Activated CD4-positive, alpha-beta T cell treated with anti-CD3 and anti-CD28 coated beads, Interleukin-2, amount 50 U/mL, for 24 hours (primary cell): ENCODE measurements at places on chromosomes 11 and 22.

DNA sequence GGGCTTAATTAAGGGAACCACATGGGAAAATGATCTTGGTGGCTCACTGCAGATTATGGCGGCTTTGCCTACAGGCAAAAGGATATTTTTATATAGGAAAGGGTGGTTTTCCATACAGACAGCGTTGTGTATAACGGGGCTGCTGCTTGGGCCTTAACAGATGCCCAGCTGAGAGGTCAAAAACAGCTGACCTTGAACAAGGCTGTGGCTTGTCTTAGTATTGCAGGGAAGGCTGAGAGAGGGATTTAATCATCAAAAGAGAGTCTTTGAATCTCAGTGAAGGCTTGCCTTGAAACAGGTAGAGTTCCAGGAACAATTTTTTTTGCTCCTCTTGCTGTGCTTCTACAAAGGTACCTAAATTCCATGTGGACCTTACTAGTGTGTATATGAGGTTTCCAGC, 301.6 kb upstream of the C11orf87 start:
- no peak for DNase-seq

GRCh38 chr11:78419327-78419726, 1.7 kb upstream of the GAB2 start:
- DNase-seq, result no peak

- DNase-seq, result peak; percentile 16
These were observed 12.6 kb upstream of the APLNR start for GRCh38 chr11:57249384-57250319.

DNA sequence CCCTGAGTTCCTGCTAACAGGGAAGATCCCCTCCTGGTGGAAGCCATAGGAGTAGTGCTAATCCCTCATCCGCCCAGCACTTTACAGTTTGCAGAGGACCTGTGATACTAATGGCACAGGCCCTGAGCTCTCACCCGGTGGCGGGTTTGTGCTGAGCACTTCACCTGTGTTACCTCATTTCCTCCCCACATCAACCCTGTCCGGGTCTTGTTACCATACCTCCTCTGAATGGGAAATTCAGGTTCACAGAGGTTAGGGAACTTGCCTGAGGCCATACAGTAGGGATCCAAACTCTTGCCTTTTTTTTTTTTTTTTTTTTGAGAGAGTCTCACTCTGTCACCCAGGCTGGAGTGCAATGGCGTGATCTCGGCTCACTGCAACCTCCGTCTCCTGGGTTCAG, 25.2 kb downstream of the CAPN1 start:
- no peak for DNase-seq

DNA sequence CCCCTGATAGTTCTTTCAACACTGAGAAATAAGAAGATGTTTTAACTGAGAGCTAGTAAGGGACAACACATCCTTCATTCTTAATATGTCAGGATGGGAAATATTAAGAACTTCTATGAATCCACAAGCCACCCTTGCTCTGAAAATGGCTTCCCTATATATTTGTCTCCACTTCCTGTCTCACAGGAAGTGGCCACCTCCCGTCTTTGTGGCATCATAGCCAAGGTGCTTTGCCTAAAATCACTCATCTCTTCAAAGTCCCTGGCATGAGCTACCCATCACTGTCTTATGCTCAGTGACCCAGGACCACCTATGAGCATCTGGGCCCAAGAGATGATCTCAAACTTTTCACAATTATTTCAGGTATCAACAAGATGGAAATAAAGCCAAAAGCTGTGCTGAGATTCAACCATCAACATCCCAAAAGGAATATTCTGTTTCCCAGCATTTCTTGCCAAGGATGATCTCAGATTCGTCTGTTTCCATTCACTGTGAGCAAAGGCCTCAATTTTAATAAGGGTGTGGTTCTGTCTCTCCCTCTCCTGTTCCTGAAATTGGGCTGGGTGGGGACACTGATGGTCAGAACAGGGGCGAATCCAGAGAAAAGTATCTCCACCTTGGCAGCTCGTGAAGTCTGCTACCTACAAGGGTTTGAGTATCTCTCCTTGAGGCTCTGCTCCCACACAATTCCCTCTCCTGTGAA, 493.9 kb downstream of the MN1 start:
- DNase-seq, result no peak

GRCh38 chr11:2818503-2818902, 67.1 kb downstream of the CDKN1C start:
- no peak for DNase-seq

GRCh38 chr11:3128356-3129180, 36.5 kb downstream of the OSBPL5 start:
- no peak for DNase-seq

DNA sequence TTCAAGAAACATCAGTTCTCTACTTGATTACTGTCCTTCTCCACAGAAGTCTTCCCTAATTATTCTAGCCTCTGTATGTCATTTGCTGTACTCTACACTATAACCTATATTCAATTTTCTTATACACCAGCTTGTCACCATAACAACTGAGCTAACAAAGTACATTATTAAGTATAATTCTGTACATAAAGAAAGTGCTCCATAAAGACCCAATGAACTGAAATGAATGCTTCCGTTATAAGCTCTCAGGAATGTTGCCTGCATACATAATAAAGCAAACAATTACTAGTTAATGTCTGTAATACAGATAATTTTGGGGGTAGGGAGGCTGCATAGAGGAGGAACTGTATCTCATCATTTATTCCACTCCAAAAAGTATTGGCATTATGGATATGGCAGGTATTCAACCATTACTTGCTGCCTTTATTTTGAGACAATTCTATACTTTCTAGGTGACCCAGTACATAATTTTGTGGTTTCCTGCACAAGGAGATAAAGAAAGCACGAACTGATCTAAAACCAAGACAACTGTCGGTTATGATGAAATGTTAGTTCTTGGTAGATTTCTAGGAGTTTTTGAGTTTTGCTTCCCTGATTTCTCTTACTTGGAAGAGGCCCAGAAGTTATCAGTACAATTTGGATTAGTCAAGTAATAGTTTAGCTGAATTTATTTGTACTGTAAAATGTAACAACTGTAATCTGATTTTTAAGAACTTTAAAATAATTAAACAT, 202.5 kb downstream of the SBF2 start:
- DNase-seq, result no peak

DNA sequence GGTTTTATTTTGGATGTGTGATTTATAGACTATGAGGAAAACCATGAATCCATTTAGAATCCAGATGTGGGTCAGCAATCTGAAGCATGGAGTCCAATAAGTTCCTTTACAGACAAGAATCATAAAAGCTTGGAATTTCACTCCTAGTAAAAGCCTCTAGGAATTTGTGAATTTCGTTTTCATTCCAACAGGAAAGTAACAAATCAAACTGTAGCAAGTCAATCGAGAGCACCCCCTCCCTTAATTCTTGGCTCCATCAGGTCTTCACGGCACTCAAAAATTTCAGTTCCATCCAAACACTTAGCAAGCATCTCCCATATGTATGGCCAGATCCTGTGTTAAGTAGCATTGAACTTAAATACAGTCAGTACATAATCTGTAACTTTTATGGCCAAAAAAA, 143.6 kb upstream of the POU2AF2 start:
- DNase-seq, result no peak

DNA sequence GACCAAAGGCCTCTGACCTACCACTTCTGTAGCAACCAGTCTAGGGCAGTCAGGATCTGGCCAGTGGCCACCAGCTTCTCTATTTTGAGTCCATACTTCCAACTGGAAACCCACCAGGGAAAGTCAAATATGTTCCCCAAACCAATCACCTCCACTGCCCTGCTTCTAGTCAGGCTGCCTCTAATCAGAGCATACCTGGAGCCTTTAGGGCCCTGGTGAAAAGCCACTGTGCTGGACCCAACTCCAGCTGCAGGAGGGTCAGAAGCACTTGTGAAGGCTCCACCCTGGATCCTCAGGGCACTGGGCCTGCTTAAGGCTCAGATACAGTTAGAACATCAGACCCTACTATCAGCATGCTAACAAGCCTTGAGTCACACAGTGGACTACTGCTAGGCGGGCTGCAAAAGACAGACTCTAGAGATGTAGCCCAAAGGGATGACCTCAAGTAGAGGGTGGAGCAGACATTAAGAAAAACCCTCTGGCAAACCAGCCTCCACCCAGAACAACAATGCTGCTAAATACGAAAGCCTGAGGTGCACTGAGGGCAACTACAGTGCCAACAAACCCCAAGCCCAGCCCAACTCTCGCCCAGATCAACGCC, 69.2 kb downstream of the DGCR2 start:
- no peak for DNase-seq

DNA sequence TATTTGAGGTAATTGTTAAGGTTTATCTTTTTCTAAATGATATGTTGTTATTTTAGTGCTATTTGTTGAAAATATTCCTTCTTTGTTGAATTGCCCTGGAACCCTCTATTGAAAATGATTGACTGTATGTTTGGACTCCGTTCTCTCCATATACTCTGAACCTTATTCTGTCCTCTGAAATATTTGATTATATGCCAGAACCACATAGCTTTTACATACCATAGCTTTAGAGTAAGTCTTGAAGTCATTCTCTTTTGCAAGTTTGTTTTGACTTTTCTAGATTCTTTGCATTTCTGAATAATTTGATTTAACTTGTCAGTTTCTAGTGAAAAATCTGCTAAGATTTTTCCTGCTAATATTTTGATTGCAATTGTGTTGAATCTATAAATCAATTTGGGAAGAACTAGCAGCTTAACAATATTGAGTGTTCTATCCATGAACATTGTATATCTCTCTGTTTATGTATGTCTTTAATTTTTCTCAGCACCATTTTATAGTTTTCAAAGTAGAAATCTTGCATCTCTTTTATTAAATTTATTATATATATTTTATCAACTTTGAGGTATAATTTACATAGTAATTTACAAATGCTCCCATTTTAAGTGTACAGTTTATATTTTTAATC, 51.7 kb upstream of the PITPNB start:
- no peak for DNase-seq

- DNase-seq, result no peak
These were observed 57.5 kb upstream of the ANO1 start for GRCh38 chr11:70020336-70021214.

- no peak for DNase-seq
These were observed 9.1 kb downstream of the PPP6R3 start for GRCh38 chr11:68469642-68470041.

GRCh38 chr11:60734279-60734678, 9.8 kb downstream of the MS4A18 start:
- no peak for DNase-seq

DNA sequence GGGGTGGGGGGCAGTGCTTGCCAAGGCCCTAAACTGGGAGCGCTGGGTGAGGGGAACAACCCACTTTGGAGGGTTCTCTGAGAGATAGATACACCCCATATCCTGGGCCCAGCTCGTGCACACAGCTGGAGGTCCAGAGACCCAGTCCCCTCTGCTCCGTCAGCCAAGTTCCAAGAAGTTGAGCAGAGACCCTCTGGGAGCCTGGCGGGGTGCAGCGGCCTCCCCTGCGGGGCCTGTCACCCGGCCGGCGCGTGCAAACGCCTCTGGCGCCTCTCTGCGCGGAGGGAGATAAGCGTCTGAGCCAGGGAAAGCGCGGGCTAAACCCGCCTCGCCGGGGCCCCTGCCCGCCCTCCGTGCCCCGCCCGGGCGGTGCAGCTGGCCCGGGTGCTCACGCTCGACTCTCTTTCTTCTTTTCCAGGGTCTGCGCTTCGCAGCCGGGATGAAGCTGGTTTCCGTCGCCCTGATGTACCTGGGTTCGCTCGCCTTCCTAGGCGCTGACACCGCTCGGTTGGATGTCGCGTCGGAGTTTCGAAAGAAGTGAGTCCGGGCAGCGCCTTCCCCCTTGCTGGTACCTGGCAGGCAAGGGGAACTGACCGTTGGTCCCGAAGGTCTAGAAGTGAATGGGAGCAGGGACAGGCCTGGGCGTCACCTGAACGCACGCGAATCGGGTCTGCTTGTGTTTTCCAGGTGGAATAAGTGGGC, 540 bp downstream of the ADM start:
- no peak for DNase-seq

GRCh38 chr11:116427903-116428637, 344.7 kb downstream of the BUD13 start:
- DNase-seq, result no peak

GRCh38 chr11:15972838-15973237, 383.5 kb downstream of the SOX6 start:
- DNase-seq, result no peak

- no peak for DNase-seq
These were observed 3.0 kb downstream of the LSP1 start for GRCh38 chr11:1855886-1856265.

DNA sequence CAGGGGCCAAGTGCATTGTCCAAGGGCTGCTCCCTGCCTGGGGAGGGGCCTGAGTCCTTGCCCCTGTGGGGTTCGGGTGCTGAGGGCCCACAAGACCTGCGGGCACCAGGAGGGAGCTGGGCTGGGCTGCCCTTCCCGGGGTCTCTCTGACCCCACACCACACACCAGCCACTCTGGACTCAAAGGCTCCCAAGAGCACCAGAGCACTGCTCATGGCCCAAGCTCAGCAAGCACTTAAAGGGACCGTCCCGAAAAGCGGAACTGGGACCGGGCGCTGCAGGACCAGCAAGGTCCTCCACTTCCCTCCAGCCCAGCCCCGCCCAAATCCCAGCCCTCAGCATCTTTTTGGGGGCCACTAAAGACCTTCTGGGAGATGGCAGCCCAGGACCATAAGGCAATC, 5.3 kb downstream of the LSP1 start:
- DNase-seq, result no peak

- no peak for DNase-seq
These were observed 17.6 kb downstream of the MYH9 start for GRCh38 chr22:36369922-36370791.

DNA sequence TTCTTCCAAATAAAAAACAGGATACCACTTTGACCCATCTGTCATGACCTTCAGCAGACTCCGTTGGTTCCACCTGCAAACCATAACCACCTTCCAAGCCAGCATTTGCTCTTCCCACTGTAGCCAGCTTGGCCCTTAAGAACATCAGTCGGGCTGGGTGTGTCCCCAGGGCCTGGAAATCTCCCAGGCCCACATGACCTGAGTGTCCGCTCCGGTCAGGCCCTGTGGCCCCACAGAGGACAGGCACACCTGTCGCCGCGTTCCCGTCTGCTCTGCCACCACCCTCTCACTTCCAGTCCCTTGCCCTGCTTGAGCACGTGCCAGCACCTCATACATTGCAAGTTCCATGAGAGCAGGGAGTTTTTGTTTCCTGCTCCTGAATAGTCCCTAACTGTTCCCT, 65.7 kb upstream of the PITPNB start:
- no peak for DNase-seq

DNA sequence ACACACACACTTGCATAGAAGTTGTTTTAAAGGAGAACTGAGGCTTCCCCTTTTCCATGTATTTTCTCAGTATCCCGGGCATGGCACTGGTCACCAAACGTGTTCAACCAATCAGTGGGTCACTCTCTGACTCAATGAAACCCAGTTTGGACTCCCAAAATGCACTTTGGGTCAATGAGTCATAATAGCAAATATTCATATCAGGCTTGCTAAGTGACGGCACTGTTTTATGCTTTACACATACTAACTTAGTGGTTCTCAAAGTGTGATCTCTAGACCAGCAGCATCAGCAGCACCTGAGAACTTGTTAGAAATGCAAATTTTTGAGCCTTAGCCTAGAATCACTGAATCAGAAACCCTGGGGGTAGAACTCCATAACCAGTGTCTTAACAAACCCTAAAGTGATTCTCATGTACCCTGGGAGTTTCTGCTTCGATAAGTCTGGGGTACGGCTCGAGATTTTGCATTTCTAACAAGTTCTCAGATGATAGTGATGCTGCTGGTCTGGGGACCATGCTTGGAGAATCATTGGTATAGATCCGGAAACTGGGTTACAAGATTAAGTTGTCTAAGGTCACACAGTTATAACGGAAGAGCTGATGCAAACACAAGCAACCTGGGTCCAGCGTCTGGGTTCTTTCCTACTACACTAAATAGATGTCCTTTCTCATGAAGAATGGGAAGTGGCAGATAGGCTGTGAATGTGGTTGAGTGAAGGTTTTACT, 35.6 kb downstream of the ETS1 start:
- peak; percentile 44 for DNase-seq

- DNase-seq, result no peak
These were observed 228.5 kb upstream of the SESN3 start for GRCh38 chr11:95459291-95460042.
